ENCODE measurements at places on chromosomes 5 and 9.

- no peak for DNase-seq
Measured at GRCh38 chr5:56871777-56872176, 37.6 kb upstream of the SETD9 start.

DNA sequence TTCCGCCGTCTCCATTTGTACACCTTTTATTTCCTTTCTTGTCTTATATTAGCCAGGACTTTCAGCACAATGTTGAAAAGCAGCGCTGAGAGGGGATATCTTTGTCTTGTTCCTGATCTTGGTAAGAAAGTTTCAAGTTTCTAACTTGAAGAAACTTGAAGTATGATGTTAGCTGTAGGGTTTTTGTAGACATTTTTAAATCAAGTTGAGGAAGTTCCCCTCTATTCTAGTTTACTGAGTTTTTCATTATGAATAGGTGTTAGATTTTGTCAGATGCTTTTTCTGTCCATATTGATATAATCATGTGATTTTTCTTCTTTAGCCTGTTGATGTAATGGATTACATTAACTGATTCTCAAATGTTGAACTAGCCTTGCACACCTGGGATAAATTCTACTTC is 425.7 kb downstream of the PIK3R1 start:
- no peak for DNase-seq

DNA sequence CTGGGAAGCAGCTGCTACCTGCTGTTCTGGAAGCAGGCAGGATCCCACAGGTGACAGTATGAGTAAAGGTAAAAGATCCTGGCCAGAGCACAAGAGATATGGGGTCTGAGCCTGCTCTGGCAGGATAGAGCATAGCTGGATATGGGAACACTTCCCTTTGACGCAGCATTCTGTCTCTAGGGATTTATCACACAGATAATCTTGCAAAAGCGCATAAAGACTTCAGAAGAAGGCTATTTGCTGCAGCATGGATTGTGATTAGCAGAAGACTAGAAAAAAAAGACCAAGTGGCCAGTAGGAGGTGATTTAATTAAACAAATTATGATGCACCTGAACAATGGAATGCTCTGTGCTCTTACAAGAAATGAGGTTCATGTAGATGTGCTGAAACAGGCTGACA is 52.4 kb upstream of the PWWP2A start:
- no peak for DNase-seq

DNA sequence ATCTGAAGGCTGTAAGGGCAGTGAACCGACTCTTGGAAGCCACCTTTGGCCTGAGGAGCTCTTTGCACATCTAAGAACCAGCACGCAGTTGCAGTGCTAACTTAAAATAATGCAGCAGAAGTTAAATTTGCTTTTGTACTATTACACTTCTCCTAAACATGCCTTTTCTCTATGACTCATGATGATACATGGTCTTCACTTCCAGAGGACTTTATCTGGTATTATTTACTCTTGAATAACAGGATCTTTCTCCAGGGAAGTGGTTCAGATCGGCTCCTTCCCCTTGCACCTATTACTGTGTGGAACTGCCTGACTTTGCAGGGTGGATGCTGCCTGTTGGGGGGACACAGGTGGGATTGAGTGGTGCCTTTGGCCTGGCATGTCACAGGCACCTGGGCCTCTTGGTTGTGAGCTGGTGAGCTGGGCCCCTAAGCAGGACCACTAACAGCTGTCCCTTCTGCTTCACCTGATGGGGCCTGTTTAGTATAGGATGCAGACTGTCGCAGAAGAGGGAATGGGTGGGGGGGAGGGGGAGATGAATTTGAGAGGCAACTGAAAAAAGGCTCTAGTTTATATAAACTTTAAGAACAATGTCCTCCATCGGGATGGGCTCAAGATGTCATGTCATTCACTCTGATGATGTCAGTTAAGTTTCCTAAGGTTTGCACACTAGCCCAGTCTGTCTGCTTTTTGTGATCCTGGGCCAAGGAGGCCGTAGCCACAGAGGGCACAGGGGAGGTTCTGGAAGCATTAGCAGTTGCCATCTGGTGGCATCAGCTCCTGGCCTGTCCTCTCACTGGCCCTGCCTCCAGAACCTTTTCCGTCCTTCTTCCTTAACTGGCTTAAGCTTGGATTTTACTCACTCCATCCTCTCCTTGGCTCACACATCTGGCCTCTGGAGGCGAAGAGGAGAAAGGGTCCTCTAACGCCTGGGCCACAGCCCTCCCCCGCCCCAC is 33.9 kb upstream of the GABBR2 start:
- DNase-seq, result peak; percentile 19

DNA sequence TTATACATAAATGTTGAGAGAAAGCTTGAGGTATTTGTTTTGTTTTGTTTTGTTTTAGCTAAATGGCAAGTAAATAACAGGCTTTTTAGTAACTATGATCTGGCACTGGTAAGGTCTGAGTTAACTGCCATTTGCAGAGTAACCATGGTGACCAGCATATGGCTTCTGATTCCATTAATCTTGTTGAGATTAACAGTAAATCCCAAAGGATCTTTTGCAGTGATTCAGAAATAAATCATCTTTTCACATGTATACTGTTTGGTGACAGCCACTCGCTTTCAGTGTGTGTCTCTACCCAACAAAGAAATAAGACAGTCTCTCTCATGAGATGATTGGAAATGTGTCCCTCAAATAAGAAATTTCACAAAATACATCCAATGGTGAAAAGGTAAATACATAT is 235.6 kb downstream of the RAB3C start:
- no peak for DNase-seq

GRCh38 chr5:108143581-108143980 is 238.3 kb downstream of the FBXL17 start:
- no peak for DNase-seq

DNA sequence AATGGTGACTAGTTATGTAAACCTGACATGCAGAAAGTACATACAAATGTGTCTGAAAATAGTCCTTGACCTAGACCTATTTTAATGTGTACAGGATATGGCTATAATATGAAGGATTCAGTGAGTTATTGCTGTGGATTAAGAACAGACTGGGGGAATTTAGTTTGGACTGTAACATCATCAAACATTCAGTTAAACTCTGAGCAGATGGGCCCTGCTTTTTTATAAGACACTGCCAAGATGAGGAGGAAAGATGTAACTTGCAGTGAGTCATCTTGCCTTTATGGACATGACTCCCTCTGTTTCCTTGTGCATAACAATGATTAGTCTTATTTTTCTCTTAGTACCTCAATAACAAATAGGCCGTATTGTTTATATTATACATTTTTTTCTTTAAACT is 12.2 kb downstream of the PPP3R2 start:
- DNase-seq, result peak; percentile 33

DNA sequence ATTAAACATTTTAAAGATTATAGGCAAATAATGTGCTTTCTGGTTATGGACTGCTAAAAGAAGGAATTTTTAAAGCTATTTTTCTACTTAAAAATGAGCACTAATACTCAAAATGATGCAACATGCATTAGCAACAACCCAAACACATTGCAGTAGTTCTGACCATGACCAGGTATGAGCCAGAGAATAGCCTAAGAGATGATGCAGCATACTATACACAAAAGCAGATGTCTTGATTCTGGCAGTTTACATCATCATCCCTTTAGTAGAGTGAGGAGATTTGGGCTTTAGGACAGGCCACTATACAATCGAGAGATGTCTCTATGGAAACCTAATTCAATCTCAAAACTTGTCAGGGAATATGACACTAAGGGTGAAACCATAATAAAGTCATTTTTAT is 307.1 kb downstream of the PRR16 start:
- DNase-seq, result no peak

DNA sequence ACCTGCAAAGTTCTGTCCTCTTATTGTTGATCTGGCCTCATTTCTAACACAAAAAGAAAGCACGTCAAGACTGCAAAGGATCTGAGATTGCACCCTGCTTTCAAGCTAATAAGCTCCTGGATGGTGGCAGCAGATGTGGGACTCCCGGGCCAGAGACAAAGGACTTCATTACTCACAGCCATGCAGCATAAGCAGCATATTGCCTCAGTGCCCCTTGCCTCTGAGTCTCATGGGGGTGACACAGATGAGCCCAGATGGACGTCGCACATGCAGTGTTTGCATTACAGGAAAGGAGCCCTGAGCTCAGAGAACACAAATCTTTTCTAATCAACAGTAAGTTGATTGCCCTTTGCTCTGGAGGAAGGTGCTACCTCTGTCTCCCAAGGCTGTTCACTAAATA is 105.0 kb downstream of the SLC28A3 start:
- no peak for DNase-seq

DNA sequence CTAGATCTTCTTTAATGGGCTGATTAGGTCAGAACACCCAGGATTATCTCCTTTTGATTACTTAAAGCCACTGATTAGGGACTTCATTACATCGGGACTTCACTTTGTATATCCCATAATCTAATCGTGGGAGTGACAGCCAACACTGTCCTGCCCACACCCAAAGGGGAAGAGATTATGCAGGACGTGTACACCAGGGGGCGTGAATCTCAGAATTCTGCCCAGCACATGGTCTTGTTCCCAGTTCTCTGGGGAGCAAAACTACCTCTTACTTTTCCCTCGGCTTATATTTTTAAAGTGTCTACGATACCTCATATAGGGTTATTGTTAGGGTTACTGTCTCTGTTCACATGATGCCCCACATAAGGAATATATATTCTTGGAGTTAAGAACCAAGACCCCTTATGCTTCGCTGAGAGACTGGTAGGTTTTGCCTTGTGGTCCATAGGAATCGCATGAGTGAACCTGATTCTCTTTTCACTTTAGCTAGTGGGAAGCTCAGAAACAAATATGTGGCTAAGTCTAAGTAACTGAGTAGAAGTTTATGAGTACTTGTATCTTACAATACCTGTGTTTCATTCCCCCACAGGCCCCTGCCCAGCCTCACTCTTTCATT is 192.7 kb downstream of the GNA14 start:
- DNase-seq, result no peak

DNA sequence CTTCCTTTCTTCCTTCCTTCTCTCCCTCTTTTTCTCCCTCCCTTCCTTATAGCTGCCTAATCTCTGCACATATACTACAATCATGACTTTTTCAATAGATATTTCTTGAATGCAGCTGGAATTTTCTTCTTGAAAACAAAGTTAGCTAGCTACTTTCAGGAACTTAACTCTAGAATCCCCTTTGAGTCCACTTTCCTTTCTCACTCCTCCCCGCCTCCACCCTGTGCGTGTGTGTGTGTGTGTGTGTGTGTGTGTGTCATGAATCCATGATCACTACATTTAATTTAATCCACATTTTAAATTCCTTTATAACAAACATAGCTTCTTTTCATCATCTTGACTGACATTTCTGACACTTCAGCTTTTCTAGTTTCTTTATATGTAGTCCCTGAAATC is 167.5 kb upstream of the KLF9 start:
- DNase-seq, result no peak

DNA sequence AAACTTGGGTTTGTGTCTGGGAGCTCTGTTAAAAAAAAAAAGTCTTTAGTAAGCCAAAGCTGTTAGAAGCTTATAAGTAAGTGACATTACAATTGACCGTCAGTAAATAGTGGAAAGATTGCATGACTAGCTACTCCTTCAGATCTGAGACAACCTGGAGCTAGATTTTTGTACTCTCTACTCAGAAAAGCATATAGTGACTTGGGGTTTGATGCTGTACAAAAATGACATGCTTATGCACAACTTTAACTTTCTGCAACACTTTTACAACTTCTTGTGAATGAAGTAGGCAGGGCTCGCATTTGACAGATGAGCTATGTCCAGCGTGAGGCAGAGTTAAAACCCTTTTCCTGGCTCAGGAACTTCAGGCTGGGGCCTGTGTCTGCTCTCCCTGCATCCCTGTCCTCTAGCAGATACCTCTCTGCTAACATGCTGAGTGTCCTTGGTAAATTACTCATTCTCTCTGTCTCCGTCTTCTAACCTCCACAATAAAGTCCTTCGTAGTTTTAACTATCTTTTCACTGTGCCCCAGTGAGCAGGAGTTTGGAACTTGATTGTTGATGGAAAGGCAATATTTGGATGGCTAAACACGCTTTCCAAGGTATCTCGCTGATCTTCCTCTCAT is 471 bp upstream of the GHR start:
- DNase-seq, result no peak

DNA sequence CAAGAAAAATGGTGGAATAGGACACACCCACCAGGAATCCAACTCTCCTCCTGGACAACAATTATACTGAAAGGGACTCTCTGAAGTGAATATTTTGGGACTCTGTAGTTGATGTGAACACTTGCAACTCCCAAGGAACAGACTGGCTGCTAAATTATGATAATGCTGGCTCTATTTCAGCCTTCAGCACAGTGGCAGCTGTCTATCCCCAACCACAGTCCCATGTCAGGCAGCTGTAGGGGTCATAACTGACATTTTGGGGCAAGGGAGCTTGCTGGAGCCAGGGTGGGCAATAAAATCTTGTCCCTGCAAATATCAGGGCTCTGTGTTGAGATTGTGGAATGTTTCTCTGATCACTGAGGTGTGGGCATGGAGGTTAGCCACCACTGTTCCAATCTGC is 14.2 kb downstream of the SPATA31E1 start:
- no peak for DNase-seq

GRCh38 chr9:7454624-7455023 is 345.0 kb downstream of the DMAC1 start:
- DNase-seq, result no peak

DNA sequence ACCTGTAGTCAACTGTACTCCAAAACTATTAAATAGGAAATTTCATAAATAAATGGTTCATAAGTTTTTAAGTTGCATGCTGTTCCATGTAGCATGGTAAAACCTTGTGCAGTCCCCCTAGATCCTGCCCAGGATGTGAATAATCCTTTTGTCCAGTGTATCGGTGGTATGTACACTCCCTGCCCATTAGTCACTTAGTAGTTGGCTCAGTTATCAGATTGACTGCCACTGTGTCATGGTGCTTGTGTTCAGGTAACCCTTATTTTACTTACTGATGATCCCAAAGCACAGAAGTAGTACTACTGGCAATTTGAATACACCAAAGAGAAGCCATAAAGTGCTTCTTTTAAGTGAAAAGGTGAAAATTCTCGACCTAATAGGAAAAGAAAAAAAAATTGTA is 134.2 kb downstream of the RNF180 start:
- DNase-seq, result no peak

- peak; percentile 11 for DNase-seq
Measured at GRCh38 chr9:20315677-20316076, 306.6 kb downstream of the MLLT3 start.

DNA sequence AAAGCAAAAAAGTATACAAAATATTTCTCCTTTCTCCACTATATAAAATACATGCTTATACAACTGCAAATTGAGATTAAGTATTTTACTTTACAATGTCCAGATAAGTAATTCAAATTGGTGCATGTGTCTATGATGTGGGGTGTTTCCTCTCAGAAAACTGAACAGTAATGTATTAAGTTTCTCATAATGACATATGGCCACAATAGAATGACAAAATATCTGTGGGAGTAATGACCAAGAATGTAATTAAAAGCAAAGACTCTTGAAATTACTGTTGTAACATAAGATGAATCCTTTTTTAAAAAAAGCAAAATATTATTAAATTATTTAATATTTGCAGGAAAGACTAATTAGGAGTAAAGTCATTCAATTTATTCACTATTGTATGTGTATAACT is 155.1 kb downstream of the RFX3 start:
- no peak for DNase-seq

GRCh38 chr5:116135344-116135743 is 50.5 kb downstream of the COMMD10 start:
- DNase-seq, result no peak

- DNase-seq, result no peak
Measured at GRCh38 chr5:129135633-129136032, 41.1 kb downstream of the ISOC1 start.

GRCh38 chr5:142969624-142970439 is 199.7 kb downstream of the ARHGAP26 start:
- no peak for DNase-seq
